ENCODE measurements at places on chromosomes 4 and X.

DNA sequence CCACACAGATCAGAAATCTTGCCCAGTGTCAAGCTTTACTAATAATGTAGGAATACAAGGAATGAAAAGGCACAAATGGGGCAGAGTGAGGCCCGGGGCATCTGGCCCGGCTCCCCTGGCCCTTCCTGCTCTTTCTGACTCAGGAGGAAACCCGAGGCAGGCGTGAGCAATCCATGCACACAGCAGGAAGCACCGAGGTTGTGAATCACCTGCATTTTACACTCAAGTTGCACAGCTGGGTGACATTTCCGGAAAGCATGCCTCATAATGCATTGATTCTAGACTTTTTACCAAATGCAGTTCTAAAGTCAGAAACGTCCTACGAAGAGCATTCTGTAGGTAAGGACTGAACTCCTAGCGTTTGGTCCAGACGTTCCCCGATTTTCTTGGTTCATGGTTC, 38.9 kb downstream of the PRIMPOL start:
- no peak for DNase-seq

- DNase-seq = no peak
Measured at GRCh38 chr4:48986654-48987164, 634 bp downstream of the CWH43 start.

- no peak for DNase-seq
Measured at GRCh38 chr4:26298198-26298947, 22.4 kb upstream of the RBPJ start.

DNA sequence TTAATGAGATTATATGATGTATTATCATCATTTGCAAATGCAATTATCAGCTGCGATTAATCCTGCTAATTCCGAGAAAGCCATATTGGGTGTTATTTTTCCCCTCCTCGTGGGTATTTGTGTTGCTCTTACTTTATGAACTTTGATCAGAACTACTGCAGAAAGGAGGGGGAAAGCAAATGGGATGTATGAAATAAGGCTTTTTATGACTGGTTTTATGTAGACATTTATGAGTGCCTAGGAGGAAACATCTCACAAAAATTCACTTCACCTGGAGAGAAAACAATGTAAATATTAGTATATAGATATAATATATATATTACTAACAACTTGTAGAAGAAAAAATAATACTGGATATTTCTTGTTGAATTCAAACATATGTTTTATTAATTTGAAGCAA, 214.4 kb downstream of the TEX13A start:
- no peak for DNase-seq

DNA sequence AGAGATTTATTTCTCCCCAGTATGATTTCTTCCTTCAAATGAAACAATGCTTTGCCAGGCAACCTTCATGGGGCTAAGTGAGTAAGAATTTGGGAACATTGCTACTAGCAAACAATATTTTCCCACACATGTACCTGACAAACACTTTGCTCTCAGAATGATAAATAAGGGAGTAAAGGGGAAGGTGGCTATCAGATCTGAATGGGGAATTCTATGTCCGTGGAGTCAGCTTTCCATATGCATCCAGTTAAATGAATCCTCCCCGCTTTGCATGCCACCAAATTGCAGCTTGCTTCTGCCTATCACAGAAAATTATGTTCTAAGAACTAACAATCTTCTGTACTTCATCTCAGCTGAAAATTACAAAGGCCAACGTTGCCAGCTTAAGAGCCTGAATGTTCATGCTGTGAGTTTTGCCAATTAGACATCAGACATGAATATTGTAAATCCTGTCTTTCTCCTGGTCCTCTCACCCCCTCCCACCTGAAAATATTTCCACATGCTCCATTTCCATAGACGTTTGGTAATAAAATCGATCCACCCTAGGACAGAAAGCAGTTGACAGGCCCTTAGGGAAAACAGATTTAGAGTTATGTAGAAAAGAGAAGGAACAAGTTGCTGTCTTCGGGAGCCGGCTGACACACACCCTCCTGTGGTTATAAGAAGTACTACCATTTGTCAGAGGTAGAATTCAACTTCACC, 6.3 kb downstream of the MEPE start:
- no peak for DNase-seq

GRCh38 chrX:24210190-24210589, 60.7 kb downstream of the ZFX start:
- DNase-seq = no peak

GRCh38 chr4:146545102-146545501, 23.4 kb upstream of the SLC10A7 start:
- DNase-seq = no peak

DNA sequence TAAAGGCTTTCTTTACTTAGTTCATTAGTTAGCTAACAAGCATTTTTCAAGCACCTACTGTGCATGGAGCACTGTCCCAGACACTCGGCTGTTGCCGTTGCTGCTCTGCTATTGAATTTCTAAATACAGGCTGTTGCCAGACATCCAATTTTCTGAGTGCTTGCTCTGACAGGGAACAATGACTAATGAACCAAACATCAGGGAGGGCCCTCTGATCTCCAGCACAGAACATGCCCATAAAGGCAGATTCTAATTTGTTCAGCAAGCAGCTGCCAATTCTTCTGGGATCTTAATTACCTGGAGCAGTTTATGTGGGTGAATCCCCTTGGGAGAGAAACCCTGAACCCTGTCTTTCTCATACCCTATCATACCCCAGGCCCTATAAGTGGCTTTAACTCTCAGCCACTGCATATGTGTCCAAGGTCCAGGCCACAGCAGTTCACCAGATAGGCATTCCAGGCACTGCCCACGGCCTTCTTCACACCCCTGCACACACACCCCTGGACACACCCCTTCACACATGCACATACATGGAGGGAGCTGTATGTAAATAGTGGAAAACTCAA, 27.9 kb downstream of the TSC22D3 start:
- DNase-seq = no peak

DNA sequence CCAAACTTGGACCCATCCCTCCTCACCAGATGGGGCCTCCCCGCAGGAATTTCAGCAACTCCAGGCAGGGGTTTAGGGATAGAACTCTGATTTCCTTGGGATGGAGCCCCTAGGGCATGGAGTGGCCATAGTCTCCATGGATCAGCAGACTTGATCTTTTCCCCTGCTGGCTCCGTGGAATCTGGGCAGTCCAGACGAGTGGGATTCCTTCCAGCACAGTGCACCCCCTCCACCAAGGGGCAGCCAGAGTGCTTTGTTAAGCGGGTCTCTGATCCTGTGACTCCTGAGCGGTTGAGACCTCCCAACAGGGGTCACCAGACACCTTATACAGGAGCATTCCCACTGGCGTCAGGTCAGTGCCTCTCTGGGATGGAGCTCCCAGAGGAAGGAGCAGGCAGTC, 40.4 kb downstream of the ENPP6 start:
- DNase-seq = no peak

GRCh38 chr4:158157412-158157811, 15.4 kb downstream of the GASK1B start:
- no peak for DNase-seq

- DNase-seq = no peak
Measured at GRCh38 chr4:106652095-106652494, 283.5 kb upstream of the GIMD1 start.

- DNase-seq = no peak
Measured at GRCh38 chr4:81405900-81406401, 65.8 kb downstream of the RASGEF1B start.
